Activated naive CD4-positive, alpha-beta T cell treated with anti-CD3 and anti-CD28 coated beads, Interleukin-2, amount 10 ng/mL, durations not matched to agents 7 days and 5 days (primary cell): ENCODE measurements at places on chromosomes 3 and 15.
A peak's percentile ranks its signal among the peaks of the same experiment; 100 is the strongest.

- DNase-seq = no peak
Observed at GRCh38 chr3:2978977-2979732, 131.0 kb downstream of the IL5RA start.

GRCh38 chr15:66838671-66839239, 136.7 kb downstream of the SMAD6 start:
- no peak for DNase-seq

- DNase-seq = no peak
Observed at GRCh38 chr15:69389426-69389825, 24.7 kb upstream of the KIF23 start.

DNA sequence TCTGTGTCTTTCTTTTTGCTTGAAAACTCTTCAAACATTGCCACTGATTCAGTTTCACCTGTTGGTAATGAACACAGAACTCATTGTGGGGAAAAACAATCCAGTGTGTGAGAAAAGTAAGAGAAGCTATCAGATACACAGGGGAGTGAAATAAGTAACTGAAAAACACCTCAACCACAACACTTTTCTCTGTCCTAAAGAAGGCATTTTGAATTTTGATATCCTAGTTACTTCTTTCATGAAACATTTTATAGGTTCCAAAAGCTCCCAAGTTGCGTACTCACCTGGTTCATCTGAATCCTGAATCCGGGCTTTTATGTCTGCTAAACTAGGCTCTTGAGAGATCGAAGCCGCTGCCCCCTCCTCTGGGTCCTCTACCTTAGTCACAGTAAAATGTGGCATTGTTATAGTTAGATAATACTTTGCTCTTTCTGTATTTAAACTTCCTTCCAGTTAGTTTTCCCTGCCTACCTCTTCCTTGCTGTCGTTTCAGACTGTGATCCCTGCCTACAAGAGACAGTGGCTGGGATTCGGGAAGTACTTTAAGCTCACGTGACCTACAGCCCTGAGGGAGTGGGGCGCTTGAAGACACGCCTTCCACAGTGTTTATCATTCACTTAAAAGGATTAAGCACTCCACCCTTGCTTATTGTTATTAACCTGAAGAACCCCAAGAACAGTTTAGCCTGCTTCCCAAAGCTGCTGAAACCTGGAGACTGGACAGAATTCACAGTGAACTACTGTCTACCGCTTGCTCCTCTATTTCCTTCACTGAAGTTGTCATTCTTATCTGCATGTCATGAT, 19.1 kb downstream of the SLC12A6 start:
- peak; percentile 51 for DNase-seq

- DNase-seq = no peak
Observed at GRCh38 chr3:126013751-126014156, 44.8 kb downstream of the ROPN1B start.

- DNase-seq = no peak
Observed at GRCh38 chr3:127535901-127536829, 54.4 kb downstream of the TPRA1 start.

GRCh38 chr3:13282358-13282985, 137.7 kb downstream of the NUP210 start:
- DNase-seq = peak; percentile 25

DNA sequence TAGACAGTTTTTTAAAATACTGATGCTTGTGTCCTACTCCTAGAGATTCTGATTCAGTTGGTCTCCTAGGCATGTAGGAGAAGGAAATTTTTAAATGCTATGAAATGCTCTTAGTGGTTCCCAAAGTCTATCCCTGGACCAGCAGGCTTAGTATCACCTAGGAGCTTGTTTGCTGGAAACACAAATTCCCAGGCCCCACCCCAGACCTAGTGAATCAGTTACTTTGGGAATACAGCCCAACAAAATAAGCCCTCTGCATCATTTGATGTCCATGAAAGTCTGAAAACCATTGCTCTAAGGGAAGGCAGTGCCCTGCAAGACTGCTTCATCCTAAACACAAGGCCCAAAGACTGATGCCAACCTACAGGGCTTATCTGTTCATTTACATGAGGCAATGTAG, 36.3 kb downstream of the CCNL1 start:
- no peak for DNase-seq

DNA sequence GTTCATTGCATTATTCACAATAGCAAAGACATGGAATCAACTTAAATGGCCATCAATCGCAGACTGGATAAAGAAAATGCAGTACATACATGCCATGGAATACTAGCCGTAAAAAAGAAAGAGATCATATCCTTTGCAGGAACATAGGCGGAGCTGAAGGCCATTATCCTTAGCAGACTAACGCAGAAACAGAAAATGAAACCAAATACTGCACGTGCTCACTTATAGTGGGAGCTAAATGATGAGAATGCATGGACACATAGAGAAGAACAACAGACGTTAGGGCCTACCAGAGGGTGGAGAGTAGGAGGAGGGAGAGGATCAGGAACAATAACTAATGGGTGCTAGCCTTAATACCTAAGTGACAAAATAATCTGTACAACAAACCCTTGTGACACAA, 57.9 kb downstream of the RASA2 start:
- no peak for DNase-seq

DNA sequence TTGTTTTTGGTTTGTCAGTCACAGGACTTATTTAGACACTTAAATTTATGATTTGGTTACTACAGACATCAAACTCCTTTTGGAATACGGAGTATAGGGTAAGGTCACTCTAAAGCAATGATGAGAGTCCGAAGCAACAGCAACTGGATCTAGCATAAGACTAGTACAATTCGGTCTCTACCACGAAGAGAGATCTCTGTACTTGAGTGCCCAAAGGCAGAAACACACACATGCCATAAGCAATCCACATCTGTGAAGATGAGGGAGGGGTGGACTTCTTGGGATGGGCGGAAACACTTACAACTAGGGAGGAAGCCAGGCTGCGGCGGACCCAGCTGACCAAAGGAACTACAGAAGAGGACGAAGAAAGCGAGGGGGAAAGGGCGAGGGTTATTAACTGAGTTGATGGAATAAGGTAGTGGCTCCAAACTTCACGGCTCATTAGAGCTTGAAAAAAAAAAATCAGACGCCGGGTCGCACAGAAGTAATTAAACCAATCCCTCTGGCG, 595 bp downstream of the DPH6 start:
- peak; percentile 30 for DNase-seq

- no peak for DNase-seq
Observed at GRCh38 chr15:28024889-28025250, 74.2 kb downstream of the OCA2 start.

DNA sequence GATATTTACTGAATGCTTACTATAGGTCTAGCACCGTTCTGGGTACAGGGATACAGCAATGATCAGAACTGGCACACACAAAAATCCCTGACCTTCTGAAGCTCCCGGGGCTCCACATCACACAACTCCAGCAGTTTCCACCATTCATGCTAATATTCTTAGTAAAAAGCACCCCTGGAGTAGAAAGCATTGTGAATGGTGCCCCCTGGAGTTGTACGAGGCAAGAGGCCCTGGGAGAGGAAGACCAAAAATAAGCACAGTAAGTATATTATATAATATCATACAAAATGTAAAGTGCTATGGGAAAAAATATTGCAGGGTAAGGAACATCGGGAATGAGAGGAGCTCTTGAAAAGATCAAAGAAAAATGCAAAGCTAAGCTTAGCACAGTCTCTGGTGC, 790 bp upstream of the SRGAP3 start:
- no peak for DNase-seq

- DNase-seq = no peak
Observed at GRCh38 chr15:89389841-89390603, 55.4 kb upstream of the POLG start.

DNA sequence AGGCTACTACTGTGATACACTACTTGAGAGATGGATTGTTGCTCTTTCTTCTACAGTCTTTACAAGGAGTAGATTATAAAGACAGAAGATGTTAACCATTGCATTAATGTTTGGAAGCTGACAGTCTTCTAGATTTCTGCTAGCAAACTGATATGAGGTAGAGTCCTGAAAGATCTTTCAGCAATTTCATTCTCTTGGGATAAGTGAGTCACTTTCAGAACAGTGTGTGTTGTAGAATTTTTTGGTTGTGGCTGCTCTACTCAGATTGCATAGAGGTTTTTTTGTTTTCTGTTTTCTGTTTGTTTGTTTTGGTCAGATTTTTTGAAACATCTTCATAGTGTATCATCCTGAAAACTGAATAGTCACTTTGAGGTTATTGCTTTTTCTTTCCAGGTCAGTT, 17.1 kb downstream of the TNFSF10 start:
- no peak for DNase-seq

- DNase-seq = no peak
Observed at GRCh38 chr3:179309225-179310078, 13.4 kb upstream of the ZNF639 start.

DNA sequence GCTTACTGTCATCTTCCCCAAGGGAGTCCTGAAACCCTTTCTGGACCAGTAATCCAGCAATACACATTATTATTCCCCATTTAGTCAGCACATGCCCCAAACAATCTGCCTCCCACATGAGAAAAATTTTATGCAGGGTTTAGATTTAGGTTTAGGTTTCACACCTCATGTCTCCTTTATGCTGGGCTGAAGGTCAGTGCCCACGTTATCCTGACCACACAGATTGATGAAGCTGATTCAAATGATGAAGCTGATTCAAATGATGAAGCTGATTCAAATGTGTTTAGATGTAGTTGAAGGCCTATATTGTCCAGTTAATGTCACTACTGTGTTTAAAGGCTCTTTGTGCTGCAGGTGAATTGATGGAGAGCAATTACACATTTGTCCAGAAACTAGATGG, 18.1 kb upstream of the ZBED2 start:
- no peak for DNase-seq
